ENCODE measurements at places on chromosomes 3 and 15.

DNA sequence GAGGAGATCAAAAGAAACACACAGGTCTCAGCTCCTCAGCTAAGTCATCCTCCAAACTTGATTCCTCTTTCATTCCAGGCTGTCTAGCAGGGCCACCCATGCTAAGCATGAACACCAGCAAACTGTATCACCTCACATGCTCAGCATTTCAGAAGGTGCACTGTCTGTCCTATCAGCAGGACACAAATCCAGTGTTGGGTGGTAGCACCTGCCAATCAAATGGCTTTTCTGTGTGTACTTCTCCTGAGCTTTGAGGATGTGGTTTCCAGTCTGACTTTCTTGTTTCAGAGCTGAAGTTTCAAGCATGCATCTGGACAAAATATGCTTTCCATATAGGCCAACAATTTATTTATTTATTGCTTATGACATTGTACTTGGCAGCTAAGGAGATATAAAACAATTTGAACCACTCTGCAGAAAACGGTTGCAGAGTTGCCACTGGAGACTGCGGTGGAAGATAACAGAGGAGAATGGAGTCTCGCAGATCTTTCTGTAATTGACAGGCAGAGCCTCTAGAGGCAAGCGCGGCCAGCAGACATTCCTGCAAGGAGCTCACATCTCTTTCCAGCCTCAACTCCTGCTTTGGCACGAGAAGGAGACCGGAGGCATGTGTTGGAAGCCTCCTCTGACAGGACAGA lies 167.1 kb upstream of the WNT5A start:
- DNase-seq = no peak

DNA sequence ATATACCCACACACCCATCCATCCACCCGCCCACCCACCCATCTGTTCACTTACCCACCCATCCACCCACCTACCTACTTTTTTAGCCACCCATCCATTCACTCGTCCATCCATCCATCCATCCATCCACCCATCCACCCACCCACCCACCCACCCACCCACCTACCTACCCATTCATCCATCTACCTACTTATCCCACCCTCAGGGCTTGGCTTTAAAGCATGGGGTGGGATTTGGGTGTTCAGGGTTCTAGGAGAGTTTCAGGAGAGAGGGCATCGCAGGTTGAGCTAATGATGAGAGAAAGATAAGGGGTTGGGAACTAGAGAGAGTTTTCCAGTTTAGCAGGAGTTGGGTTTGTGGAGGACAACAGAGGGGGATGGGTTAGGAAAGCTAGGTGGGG lies 9.7 kb downstream of the FBLN2 start:
- DNase-seq = no peak

GRCh38 chr3:43294975-43295374 lies 8.6 kb downstream of the SNRK start:
- DNase-seq = no peak

GRCh38 chr15:29776859-29777258 lies 45.4 kb downstream of the TJP1 start:
- DNase-seq = no peak

DNA sequence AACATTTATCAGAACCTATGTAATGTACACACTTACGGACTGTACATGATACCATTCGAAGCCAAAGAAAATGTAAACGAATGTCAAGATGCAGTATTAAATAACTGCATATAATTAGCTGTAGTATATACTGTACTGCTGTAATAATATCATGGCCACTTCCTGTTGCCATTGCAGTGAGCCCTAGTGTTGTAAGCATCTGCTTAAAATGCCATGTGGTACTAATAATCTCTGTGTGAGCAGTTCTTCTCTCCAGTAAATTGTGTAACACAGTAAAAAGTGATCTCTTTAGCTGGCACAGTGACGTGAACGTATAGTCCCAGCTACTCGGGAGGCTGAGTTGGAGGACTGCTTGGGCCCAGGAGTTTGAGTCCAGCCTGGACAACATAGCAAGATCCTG lies 8.6 kb downstream of the SPG11 start:
- no peak for DNase-seq

GRCh38 chr3:42673082-42673481 lies 12.3 kb upstream of the KLHL40 start:
- DNase-seq = no peak

- DNase-seq = no peak
Observed at GRCh38 chr15:71712182-71712581, 98.2 kb upstream of the NR2E3 start.

DNA sequence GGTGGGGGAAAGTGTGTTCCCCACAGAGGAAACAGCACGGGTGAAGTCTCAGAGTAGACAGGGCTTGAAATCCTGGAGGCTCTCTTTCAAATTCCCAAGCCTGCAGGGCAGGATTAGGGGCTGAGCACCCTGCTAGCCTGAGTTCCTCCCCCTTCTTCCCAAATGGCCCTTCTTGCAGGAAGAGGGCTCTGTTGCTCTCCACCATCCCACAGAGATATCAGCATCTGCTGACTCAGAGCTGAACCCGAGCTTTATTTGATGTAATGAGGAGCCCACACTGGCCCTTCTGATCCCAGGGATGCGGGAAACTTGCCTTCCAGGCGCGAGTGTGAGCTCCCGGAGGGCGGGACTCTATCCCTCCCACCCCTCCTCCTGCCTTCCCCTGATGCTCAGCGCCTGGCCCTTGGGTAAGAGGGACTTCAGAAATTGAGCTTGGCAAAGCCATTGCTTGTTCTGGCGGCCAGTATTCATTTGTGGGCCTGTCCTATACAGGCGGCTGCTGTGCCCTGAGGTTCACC lies 1.4 kb upstream of the STRA6 start:
- no peak for DNase-seq

DNA sequence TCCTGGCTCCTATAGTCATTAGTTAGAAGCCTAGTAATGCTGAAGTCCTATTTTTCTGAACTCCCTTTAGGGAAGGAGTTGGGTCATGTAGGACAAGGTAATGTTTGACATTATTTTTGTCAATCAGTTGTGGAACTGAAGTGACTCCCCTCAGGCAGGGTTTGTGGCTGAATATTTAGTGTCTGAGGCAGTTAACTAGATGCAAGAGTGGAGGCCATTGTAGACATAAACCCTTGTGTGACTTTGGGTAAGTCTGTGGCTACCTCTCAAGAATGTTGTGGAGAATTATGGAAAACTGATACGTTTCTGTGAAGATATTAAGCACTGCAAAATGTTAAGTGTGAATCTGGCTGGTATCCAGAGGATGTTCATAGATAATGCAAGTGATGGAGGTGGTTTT lies 125.2 kb upstream of the PHLDB2 start:
- DNase-seq = no peak

GRCh38 chr3:121957674-121958415 lies 63.6 kb downstream of the SLC15A2 start:
- DNase-seq = peak; percentile 34

- no peak for DNase-seq
Observed at GRCh38 chr3:49616491-49616941, 57.6 kb upstream of the APEH start.

DNA sequence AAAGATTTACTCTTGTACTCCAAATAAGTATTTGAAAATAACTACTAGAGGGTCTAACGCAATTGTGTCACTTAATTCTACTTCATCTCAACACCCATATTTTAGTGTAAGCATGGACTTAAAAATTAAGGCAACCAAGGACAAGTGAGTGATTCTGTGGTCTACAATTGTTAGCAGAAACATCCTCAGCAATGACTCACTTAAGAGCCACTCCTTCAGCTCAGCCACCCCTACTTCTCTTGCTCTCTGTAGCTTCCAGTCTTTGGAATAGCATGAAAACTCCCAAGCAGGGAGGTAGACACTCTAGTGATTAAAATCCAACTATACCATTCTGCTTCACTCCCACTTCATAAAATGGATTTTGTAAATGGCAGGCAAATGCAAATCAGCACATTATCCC lies 116.0 kb upstream of the LRRN1 start:
- no peak for DNase-seq

- DNase-seq = no peak
Observed at GRCh38 chr3:36989005-36989404, 3.9 kb downstream of the EPM2AIP1 start.

DNA sequence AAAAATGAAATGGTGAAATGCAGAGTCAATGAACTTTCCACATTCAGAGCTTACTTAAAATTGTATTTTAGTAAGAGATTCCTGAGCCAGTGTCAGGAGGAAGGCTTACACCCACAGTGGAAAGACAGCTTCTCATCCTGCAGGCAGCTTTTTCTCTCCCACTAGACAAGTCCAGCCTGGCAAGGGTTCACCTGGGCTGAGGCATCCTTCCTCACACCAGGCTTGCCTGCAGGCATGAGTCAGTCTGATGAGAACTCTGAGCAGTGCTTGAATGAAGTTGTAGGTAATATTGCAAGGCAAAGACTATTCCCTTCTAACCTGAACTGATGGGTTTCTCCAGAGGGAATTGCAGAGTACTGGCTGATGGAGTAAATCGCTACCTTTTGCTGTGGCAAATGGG lies 3.1 kb downstream of the CCR4 start:
- DNase-seq = no peak

DNA sequence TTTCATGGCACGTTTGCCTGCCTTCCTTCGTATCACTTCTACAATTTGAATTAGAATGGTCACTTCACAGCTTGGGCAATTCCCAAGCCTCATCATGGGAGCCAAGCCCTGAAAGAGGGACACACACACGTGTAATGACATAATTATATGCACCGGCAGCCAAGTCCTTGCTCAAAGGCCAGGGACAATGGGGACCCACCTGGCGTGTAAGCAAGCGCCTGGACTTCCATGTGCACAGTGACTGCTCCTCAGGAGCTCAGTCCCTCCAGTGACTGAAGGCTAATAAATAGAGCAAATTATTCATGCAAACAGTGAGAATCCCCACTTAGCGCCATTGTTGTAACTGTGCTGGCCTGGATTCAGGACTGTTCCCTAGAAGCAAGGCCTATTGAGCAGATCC lies 115.1 kb downstream of the DNAJB8 start:
- DNase-seq = no peak

DNA sequence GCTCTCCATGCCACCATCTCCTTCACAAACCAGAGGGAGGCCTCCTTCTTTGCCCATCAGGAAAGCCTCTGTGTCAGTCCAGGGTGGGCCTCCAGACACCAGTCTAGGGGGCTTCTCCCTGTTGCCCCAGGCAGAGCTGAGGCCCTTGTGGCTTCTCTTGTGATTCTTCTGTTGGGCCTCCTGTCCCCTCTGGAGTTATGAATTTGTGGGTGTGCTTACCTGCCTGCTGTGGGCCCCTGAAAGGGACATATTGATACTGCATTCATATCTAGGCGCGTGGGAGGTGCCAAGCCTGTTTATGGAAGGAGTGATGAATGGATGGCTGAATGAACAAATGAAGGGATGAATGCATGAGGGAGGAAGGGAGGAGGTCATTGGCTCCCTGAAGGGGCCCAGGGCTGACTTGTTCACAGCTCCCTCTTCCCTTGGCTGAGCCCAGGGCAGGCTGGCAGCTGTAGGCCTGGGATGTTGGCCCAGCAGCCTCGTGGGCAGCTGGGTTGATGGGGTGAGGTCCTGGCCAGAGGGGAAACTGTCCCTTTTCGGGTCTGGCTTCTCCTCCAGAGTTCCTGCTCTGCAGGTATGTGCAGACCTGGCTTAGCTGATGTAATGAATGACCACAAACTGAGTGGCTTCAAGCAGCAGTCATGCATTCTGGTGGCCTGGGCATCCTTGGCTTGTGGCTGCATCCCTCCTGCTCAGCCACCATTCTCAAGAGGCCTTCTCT lies 195.4 kb downstream of the GOLGA6L6 start:
- peak; percentile 18 for DNase-seq

GRCh38 chr15:45179221-45179985 lies 8.4 kb downstream of the SHF start:
- DNase-seq = peak; percentile 50

DNA sequence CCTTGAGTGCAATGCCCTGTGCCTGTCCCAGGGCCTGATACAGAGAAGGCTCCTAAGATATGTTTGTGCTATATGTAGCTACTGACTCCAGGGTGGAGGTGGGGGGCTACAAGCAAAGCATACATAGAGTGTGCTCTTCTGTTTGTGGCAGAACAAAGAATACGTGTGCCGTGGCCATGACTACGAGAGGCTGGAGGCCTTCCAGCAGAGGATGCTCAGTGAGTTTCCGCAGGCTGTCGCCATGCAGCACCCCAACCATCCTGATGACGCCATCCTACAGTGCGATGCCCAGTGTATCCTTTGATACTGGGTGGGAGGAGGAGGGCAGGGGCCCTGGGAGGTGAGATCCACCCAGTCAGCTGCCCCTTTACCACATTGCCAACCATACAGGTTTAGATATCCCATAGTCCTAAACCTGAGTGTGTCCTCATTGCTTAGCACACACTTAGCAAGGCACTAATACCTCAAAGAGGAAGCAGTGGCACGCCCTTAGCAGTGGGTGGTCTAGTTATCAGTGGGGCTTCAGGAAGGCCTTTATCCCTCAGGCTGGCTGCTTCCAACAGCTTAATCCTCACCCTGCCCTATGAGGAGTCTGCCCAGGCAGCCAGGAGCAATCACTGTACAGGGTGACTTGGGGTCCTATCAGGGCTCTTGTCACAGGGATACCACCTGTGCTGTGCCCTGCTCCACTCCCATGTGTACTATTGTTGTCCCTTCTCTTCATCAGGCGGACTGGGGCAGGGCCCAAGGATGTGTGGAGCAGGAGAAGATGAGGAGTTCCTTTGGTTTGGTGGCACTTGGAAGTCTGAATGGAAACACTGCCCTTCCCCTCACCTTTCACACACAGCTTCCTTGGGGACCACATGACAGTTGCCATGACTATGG lies 30.1 kb upstream of the MANF start:
- no peak for DNase-seq

GRCh38 chr15:49622561-49622960 lies 1.7 kb downstream of the DTWD1 start:
- no peak for DNase-seq

- no peak for DNase-seq
Observed at GRCh38 chr3:177835008-177835407, 637.7 kb upstream of the TBL1XR1 start.

- no peak for DNase-seq
Observed at GRCh38 chr3:187264911-187265310, 26.6 kb downstream of the MASP1 start.

GRCh38 chr3:188673646-188674186 lies 498.1 kb upstream of the TPRG1 start:
- DNase-seq = no peak

DNA sequence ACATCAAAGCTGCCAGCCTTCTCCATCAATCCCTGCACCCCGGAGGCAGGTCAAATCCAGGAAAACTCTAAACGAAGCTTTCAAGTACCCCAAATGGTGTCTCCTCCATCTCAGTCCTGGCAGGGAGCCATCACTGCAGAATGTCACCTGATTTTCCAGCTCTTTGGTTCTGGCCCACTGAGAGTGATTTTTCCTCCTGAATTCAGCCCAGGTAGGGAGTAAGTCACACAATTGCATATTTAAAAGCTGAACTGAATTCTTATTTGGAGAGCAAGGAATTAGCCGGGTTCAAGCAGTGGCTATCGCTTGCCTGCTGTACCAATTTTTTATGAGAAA lies 5.3 kb downstream of the RFTN1 start:
- DNase-seq = no peak

GRCh38 chr3:171415070-171415469 lies 45.1 kb downstream of the TNIK start:
- no peak for DNase-seq

DNA sequence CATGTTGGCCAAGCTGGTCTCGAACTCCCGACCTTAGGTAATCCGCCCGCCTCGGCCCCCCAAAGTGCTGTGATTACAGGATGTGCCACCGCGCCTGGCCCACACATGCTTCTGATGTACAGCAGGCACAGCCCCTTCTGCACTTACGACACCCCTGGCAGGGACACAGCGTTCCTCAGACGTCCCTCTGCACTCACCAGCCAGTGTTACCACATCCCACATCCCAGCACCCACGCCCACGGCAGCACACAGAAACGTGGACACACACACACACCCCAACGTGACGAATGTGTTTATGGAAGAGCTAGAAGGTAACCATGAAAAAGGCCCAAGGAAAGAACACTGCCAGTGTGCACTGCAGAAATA lies 576 bp upstream of the RPAP1 start:
- peak; percentile 36 for DNase-seq
